ENCODE measurements at places on chromosomes 1 and 21.

DNA sequence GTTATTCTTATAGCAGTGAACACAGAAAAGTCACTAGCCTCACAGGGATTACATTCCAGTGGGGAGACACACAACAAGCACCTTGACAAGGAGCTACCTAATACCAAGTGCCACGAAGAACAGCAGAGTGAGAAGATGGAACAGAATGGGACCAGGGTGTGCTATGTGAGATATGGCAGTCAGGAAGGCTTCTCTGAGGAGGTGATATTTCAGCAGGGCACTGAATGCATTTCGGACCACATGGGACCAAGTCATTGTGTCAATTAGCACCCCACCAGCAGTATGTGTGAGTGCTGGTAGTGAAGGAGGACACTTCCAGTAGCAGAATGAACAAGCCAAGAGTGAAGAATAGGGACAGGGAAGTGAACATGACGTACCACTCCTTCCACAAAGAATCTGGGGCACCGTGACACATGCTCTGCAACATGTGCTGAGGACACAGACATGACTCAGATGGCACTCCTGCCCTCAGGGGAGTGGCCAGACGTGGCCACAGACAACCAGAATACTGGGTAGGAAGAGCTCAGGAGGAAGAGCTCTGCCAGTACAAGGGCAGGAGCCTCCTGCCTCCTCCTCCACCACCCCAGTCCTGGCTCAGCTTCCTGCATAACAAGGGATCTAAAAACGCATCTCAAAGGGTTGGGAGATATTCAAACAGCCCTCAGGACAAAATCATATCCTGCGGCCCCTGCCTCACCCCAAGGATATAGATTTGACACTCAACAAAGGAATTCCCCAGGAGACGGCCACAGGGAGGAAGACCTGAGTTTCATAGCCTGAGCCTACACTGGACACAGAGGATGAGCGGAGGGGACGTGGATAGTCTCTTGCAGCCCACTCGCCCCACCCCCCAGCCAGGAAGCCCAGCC lies 102.5 kb downstream of the TRABD2B start:
- DNase-seq = no peak

DNA sequence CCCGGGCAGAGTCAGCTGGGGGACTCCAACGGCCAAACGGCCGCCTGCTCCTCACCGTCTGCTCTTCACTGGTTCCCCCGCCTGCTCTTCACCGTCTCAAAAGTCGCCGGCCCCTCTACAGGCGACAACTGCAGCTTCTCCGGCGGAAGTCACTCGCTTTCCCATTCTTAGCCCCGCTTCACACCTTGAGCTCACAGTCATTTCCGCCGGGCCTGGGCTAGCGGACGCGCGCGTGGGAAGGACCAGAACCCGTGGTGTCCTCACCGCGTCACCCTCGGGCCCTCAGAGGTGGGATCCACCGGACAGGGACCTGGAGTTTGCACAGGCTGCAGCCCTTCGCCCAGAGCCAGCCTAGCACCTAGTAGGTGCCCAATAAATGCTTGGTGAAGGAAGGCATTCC lies 27.9 kb upstream of the HJV start:
- no peak for DNase-seq

- no peak for DNase-seq
Observed at GRCh38 chr1:204288021-204288588, 71.6 kb downstream of the PLEKHA6 start.

GRCh38 chr21:37193676-37194075 lies 73.5 kb downstream of the VPS26C start:
- DNase-seq = no peak

DNA sequence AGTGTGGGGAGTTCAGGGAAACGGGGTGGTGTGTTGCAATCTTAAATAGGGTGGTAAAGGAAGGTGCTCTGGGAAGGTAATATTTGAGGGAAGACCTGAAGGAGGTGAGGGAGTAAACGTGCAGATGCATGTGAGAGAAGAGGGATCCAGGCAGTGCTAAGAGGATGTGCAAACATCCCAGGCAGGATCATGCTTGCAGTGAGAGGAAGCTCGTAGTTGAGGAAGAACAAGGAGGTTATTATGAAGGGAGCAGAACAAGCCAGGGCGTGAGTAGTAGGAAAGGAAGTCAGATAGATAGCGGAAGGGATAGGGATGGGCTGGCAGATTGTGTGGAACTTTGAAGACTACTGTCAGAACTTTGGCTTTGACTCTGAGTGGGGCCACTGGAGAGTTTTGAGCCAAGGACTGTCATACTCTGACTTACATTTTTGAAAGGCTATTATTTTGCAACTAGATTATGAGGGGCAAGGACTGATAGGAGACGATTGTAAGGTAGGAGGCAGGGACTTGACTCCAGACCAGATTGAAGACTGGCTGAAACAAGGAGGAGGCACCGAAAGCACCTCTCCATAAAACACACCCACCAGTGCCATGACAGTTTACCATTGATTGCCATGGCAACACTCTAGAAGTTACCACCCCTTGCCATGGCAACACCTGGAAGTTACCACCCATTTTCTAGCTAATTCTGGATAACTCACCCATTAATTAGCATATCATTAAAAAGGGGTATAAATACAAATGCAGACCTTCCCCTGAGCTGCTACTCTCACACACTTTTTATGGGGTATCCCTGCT lies 67.0 kb downstream of the XCL2 start:
- no peak for DNase-seq

DNA sequence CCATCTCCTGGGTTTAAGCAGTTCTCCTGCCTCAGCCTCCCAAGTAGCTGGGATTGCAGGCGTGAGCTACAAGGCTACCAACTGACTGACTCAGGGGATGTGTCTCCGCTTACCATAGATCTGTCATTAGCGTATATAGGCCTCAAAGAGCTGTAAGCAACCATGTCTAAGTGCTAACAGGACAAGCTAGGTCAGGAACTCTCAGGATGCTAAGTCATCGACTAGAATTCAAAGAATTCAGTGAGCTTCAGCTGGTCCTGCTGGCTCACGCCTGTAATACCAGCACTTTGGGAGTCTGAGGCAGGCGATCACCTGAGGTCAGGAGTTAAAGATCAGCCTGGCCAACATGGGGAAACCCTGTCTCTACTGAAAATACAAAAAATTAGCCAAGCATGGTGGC lies 29.5 kb downstream of the CAPN2 start:
- DNase-seq = no peak

DNA sequence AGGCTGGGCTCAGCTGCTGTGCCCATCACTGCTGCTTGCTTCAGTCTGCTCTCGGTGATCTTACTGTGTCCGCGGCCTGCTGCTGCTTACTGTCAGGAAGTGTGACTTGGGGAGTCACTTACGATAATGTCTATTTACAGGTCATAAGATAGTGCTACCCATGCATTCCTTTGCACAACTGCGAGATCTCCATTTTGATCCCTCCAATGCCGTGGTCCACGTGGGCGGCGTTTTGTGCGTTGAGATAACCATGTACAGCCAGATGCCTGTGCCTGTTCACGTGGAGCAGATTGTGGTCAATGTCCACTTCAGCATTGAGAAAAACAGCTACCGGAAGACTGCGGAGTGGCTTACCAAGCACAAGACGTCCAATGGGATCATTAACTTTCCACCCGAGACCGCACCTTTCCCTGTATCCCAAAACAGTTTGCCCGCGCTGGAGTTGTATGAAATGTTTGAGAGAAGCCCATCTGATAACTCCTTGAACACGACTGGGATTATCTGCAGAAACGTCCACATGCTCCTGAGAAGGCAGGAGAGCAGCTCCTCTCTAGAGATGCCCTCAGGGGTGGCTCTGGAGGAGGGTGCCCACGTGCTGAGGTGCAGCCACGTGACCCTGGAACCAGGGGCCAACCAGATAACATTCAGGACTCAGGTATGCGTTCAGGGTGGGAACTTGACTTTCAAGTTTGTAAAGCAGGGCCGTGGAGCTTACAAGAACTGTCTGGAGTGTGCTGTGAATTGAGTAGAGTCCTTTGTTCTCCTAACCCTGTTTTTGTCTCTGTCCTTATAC lies 24.4 kb upstream of the PWP2 start:
- DNase-seq = peak; percentile 41

GRCh38 chr1:24996983-24997893 lies 67.2 kb upstream of the RUNX3 start:
- DNase-seq = peak; percentile 55

DNA sequence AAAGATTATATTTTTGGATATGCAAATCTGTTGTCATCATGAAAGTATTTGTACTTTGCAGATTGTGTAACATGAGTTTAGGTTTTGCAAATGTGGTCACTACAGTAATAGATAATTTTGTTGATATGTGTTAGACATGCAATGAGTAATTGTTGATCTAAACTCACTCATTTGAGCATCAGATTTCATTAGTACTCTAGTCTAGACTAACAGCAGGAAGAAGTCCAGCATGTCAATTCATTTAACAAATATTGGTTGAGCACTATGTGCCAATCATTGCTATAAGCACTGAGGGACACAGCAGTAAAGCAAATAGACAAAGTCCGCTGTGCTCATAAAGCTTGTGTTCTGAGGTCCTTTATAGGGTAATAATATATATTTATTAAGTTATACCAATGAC lies 350.0 kb downstream of the USP25 start:
- DNase-seq = no peak

GRCh38 chr1:50973875-50974617 lies 4.0 kb downstream of the CDKN2C start:
- no peak for DNase-seq

GRCh38 chr1:94379615-94380014 lies 38.6 kb upstream of the ABCD3 start:
- DNase-seq = no peak

DNA sequence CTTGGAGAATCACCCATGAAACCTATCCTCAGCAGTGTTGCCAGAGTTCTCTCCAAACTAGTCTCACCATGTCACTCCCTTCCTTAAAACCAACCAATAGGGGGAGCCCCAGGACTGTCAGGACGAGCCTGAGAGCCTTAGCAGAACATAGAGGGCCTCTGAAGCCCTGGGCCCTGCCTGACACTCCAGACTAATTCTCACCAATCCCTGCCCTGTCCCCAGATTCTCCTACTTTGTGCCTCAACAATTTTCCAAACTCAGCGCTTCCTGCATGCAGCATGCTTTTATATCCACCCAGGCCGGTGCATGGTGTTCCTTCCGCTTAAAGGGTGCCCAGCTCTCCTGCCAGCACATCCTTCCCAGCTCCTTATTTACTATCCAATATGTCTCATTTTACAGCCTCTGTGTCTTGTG lies 42.7 kb downstream of the HSD3B1 start:
- peak; percentile 13 for DNase-seq

DNA sequence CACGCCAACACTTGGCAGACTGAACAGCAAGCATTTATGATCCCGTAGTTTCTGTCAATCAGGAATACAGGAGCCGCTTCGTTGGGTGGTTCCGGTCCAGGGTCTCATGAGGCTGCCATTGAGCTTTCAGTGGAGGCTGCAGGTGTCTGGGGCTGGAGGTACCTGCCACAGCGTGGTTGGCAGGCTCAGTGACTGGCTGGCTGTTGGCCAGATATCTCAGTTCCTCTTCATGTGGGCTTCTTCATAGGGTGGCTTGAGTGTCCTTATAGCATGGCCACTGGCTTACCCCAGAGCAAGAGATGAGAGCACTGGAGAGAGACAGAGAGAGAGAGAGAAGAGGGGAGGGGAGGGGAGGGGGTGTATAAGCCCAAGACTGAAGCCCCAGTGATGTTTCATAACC lies 29.3 kb downstream of the PIK3CD start:
- DNase-seq = no peak

Data from CD4-positive, alpha-beta T cell treated with Interleukin-21 for 1 hour (primary cell).